ENCODE measurements at places on chromosomes 3 and 15.

- no peak for DNase-seq
Observed at GRCh38 chr15:23548071-23548470, 17.4 kb upstream of the MKRN3 start.

DNA sequence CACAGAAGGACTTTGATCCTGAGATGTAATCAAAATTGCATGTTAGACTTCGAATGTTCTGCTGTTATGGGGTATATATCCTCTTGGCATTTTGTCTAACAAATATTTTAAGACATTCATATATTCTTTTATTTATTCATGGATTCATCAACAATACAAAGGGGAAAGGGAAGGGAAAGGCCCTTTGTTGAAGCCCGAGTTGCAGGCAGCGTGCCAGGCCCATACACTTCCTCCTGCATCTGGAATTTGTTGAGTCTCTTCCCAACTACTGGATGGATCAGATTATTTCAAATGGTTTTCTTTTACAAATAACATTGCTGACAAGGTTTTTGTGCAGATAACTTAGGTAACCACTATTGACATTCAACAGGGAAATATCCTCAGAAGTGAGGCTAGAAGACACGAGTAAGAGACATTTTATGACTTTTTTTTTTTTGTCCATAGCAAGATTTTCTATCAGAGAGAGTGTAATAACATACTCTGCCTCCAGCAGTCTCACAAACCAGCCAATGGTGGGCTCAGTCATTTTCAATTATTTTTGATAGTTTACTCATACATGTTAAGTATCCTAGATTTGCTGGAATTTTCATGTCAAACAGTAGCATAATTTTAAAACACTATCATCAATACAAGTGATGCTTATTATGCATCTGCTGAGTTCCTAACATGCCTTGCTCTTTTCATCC is 94.3 kb downstream of the RPL39L start:
- DNase-seq, result peak; percentile 39

- DNase-seq, result no peak
Observed at GRCh38 chr3:81913886-81914663, 152.6 kb upstream of the GBE1 start.

DNA sequence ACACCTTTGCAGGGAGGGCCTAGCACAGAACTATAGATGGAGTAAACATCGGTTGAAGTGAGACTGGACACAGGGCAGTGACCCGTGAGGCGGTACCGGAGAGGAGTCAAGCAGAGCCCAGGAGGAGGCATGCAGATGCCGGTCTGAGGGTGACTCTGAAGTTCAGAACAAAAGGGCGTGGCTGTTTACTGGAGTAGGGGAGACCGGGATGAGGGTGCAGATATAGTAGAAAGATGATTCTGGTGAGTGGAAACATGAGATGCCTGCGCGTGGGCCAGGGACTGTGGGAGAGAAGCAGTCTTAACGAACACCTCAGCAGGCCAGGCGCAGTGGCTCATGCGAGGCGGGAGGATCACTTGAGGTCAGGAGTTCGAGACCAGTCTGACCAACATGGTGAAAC is 113.1 kb downstream of the NSMCE3 start:
- DNase-seq, result no peak

GRCh38 chr15:50182219-50183013 is 420 bp downstream of the SLC27A2 start:
- DNase-seq, result no peak

DNA sequence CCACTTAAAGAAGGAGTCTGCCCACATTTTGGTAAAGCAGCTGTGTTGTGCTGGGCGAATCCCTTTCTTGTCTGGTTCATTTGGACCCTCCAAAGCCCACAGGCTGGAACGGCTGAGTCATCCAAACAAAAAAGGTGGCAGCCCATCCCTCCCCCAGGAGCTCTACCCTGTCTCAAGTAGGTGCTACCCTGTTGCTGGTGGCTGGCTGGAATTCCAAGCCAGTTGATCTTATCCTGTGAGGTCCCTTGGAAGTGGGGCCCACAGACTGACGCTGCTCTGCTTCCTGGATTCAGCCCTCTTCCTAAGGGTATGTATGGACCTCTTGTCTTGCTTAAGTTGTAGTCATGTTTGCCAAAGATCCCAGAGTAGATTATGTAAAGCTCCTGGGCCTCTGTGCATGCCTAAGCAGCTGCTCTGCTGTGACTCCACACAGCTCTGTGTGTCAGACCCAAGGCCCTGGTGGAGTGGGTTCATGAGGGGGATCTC is 44.5 kb downstream of the CCR1 start:
- DNase-seq, result no peak

DNA sequence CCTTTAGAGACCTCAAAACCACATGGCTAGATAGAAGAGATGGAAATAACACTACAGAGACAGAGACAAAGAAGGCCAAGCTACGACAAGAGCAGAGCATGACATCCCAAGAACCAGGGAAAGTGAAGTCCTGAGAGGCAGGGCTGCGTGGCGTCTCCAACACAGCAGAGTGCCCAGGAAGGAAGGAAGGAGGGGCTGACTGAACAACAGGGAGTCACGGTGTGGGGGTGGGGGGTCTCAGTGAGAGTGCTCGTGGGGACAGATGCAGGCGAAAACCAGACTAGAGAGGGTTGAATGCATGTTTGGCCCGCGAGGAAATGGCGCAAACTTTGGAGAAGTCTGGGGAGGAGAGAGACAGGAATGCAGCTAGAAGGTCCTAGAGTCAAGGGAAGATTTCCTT is 44.0 kb downstream of the ADAMTS17 start:
- DNase-seq, result no peak

DNA sequence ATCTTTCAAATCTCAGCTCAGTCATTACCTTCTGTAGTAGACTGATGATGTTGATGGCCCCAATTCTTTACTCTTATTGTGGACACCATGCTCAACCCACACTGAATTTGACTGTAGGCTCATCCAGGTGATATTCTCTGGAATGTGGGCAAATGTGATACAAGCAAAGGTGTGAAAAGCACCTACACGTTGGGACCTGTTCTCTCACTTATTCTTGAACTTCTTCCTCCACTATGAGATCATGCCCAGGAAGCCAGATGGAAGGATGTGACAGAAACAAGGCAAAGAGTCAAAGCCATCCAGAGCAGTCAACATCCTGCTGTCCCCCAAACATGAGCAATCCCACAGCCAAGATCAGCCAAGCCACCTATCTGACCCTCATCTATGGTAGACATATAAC is 471.2 kb upstream of the UBE2E2 start:
- DNase-seq, result no peak

GRCh38 chr3:180265551-180265950 is 228.8 kb upstream of the PEX5L start:
- peak; percentile 82 for DNase-seq

DNA sequence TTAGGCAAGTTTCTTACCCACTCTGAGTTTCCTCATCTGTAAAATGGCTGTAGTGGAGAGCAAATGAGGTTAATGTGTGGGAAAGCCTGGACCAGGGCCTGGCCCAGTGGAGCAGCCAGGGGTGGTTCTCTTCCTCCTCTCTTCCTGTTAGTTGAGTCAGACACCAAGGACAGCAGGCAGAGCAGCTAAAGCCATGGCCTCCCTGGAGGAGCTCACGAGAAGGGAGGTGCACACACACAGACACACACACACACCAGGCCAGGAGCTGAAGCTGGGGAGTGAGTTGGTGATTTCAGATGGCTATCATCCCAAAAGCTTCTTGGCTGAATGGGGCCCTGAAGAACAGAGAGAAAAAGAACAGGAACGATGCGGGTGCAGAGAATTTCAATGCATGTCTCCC is 33.2 kb upstream of the TSPAN3 start:
- peak; percentile 45 for DNase-seq

GRCh38 chr3:74850381-74850780 is 235.9 kb upstream of the CNTN3 start:
- DNase-seq, result no peak

DNA sequence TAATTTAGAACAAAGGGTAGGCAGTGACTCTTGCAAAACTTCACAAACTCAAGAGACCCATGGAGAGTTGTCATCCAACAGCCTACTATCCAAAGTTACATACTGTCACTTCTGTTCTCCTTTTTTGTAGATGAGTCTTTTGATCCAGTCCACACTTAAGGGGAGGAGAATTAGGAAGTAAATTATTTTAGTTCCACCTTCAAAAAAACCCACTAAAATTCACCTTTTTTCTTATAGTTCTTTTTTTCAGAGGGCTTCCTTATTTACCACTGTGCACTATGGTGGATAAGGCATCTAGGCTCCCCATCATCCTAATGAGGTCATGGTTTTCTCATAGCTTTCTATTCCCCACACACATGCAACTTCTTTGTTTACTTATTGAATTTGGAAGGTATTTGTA is 8.6 kb upstream of the TCAIM start:
- no peak for DNase-seq

DNA sequence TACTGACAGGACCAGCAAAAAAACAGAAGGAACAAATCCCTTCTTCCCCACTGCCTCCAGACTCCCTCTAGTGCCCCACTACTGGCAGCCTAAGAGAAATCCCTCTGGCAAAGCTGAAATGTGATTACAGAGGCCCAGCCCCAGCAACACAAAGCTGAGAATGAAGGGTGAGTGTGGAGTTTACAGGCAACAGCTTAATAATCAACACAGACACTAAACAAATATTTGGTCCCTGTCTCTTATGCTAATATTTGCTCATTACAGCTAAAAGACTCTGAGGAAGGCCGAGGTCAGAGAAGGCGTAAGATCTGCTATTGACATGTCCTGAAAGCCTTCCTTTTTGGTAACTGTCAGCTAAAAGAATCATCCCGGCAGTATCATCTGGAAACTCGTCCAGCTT is 308.5 kb upstream of the RASGRP1 start:
- DNase-seq, result no peak

GRCh38 chr3:183502237-183503181 is 53.0 kb downstream of the KLHL6 start:
- no peak for DNase-seq

GRCh38 chr3:150180334-150180733 is 209.6 kb upstream of the PFN2 start:
- peak; percentile 92 for DNase-seq

DNA sequence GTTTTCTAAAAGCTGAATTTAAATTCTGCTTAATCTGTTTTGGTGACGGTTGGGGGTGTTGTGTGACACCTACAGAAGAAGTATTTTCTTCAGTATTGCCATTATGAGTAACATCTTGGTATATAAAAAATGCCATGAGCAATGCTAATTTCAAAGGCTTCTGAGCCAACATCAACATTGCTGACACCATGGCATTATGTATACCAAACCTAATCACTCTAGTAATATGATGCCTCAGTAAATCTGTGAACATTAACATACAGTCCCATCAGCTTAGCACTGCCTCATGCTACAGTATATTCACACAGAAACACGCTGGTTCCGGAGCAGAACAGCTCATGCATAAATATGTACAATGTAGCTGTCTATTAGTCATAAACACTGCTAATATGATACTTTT is 75.8 kb downstream of the ZPLD1 start:
- no peak for DNase-seq

DNA sequence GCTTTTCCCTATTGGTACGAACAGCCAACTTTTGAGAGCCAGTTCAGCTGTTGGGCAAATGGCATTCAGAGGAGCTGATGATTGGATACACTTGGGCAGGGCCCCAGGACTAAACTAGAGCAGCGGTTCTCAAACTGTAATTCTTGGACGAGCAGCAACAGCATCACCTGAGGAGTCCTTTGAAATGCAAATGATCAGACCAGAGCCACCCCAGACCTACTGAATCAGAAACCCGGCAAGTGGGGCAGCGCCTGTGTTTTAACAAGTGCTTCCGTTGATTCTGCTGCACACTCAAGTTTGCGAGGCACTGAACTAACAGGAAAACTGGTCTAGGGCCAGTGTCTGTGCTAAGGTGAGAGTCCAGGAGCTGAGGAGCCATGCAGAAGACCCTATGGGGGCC is 239.7 kb downstream of the UACA start:
- no peak for DNase-seq

DNA sequence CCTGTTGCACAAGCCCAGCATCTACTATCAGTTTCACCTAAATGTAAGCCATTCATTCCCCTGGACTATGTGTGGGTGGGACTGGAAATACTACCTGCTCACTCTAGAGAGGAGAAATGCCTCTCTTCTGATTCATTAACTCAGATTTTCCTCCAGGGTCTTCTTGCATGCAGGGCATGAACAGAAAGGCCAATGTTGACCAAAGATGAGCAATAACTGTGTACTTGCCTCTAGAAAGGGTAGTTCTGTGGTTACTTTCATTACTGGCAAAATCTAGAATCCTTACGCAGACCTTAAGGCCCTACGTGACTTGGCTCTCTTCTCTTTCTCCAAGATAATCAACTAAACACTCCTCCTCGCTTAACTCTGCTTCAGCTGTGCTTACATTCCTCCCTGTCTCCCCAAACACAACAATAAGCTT is 81.4 kb upstream of the PSMD6 start:
- DNase-seq, result peak; percentile 39

DNA sequence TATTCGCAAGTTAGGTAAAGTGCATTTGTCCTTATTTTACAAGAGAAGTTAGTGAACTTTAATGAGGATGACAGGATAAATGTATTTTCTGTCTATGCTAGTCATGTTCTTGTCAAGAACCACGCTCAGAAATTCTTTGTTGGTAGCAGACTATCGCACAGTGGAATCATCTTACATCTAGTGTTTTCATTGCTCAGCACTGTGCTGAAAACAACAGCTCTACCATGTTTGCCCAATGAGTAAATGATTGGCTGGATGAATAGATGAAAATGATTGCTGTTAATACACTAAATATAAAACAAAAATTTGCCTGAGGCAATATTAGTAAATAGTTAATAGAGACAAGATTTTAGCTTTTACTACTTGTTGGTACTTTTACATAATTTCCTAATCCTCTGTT is 265.3 kb upstream of the GOLIM4 start:
- DNase-seq, result no peak

DNA sequence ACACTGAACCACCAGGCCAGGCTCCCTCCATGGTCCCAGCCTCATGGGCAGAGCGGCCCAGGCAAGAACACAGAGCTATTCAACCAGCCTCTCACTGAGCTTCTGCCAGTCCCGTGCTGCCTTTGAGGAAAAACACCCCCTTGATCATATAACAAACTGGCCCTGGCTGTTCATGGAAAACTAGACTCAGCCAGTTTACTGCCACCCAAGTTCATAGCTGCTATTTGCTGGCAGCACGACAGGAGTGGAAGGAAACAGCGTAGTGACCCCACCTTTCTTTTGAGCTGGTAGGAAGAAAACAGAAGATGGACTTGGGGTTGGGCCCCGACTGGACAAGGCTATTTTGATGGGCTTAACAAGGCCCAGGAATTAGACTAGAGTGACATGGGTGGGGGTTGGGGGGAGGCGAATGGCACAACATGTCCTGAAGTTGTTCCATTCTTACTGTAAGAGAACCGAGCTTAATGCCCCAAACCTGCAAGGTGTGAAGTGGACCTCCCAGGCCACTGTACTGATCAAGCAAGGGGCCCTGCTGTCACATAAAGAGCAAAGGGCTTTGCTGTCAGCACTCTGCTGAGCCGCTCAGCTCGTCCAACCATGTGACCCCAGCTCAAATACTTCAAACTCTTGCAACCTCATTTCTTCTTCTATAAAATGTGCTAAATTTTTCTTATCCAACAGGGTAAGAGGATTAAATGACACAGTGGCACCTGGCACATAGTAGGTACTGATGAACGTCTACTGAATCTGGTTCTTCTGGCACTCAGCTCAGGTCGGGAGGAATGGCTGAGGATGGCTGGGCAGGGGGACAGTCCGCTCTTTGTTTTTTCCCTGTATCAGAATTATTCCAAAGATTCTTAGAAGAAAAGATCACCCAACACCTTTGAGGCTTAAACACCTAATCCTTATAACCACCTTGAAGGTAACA is 1.6 kb downstream of the FBXL22 start:
- peak; percentile 10 for DNase-seq
